H1 (cell line): ENCODE measurements at places on chromosomes 1 and 21. TPM values are rescaled to one million over a fixed set of nuclear protein-coding genes. Genes with fewer than 3 reads are reported as not detected.
A peak's percentile ranks its signal among the peaks of the same experiment; 100 is the strongest.

The USH2A gene
- total RNA-seq = 0.04 and 0.17 TPM in 2 replicates

The KIF2C gene
- total RNA-seq = 66.4 and 68.1 TPM in 2 replicates

DNA sequence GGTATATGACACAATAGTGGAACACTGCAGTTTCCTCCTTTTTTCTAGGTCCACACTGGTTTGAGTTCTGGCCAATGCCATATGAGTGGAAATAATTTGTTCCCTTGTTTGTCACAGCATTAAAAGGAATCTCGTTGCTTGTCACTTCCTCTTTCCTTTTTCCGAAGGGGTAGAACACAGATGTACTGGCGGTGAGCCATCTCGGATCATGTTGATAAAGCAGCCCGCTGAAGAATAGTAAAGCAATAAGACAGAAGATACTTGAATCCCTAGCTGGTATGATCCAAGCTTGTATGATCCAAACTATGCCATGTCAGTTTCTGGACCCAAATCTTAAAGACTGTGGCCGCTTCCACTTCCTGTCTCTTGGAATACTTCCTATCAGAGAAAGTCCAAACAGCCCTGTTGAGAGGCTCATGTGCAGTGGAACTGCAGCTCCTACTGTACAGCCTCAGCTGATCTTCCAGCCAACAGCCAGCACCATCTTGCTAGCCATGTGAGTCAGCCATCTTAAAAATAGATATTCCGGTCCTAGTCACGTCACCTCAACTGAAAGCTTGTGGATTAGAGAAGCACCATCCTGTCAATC, 40.3 kb downstream of the CFHR5 start:
- no peak for DNase-seq
- H3K27me3 ChIP-seq = no peaks in the 10 kb centered on the region
- H3K4me1 ChIP-seq = no peaks in the 10 kb centered on the region
- no peak overlapping the region for H3K4me3 ChIP-seq
- no peaks in the 10 kb centered on the region for H3K36me3 ChIP-seq

The KCNE2 gene
- 0.31 and 0.37 TPM in 2 replicates for total RNA-seq

GRCh38 chr1:205374210-205375078, 17.7 kb upstream of the KLHDC8A start:
- no peaks in the 10 kb centered on the region for H3K27me3 ChIP-seq
- peaks cover 22% of the 10 kb centered on the region for H3K4me1 ChIP-seq
- H3K27ac ChIP-seq = no peak overlapping the region
- no peaks in the 10 kb centered on the region for H3K36me3 ChIP-seq
- no peak overlapping the region for H3K4me3 ChIP-seq

The AK5 gene
- 5.2 and 7.1 TPM in 2 replicates for total RNA-seq

- no peaks in the 10 kb centered on the region for H3K36me3 ChIP-seq
- H3K27me3 ChIP-seq = no peaks in the 10 kb centered on the region
- H3K4me1 ChIP-seq = 0 out of 2 replicates have a peak, but pooled peaks cover 1% of the 10 kb centered on the region
- no peak overlapping the region for H3K27ac ChIP-seq
- DNase-seq = no peak
These were observed 22.2 kb downstream of the MKNK1 start for GRCh38 chr1:46581681-46582455.

- H3K27ac ChIP-seq = no peak overlapping the region
- DNase-seq = no peak
- no peak overlapping the region for H3K4me3 ChIP-seq
- peaks cover 19% of the 10 kb centered on the region for H3K4me1 ChIP-seq
These were observed 23.9 kb upstream of the RUNX3 start for GRCh38 chr1:24954022-24954421.

The LCE2A gene
- total RNA-seq = not detected in 2 replicates

The ADGRL2 gene
- 121 and 124 TPM in 2 replicates for total RNA-seq

DNA sequence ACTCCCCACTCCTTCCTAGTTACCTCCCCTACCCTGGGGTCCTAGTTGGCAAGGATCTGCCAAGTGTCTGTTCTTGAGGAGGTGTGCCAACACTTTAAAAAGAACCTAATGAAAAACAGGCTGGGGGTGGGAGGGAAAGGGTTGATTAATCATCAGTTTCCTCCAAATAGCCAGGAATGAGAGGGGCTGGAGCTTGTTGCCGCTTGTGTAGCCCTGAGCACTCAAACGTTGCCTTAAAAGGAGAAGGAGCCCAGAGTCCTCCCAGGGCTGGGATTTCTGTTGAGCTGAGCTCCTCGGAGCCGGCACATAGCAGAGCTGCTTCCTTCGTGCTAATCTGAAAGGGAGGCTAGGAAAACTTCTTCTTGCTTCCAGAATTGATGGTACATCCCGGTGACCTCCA, 15.9 kb downstream of the SHISA4 start:
- no peak overlapping the region for H3K4me3 ChIP-seq
- H3K36me3 ChIP-seq = no peaks in the 10 kb centered on the region
- no peaks in the 10 kb centered on the region for H3K4me1 ChIP-seq
- H3K27ac ChIP-seq = no peak overlapping the region
- H3K27me3 ChIP-seq = no peaks in the 10 kb centered on the region; the same call in 1 of the 2 replicates

GRCh38 chr21:20424943-20425342, 573.3 kb upstream of the NCAM2 start:
- no peak for DNase-seq
- no peaks in the 10 kb centered on the region for H3K27me3 ChIP-seq
- no peaks in the 10 kb centered on the region for H3K4me1 ChIP-seq
- no peaks in the 10 kb centered on the region for H3K36me3 ChIP-seq

The FAM131C gene
- 0.25 and 0.78 TPM in 2 replicates for total RNA-seq

The COX20 gene
- 28.8 and 33.6 TPM in 2 replicates for total RNA-seq

DNA sequence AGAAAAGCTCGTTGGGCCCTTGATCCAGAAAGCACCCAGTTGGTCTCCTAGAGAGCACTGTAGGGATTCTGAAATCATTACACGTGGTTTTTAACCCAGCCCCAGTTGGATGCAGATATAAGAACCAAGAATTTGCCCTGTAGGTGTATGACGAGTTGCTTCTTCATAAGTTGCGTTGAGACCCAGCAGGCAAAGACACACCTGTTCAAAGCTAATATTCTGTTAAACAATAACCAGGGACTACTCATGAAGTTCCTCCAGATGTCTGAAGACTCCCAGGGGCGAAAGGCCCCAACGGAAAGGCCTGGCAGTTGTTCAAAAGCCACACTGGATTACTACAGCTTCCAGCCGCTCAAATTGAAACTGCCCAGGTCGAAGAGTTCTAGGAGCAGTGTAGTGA, 88.6 kb upstream of the HNRNPU start:
- DNase-seq = peak; percentile 24
- H3K4me1 ChIP-seq = no peaks in the 10 kb centered on the region
- no peak overlapping the region for H3K4me3 ChIP-seq
- H3K27ac ChIP-seq = no peak overlapping the region

- no peak overlapping the region for H3K27ac ChIP-seq
- H3K27me3 ChIP-seq = no peaks in the 10 kb centered on the region
- H3K4me1 ChIP-seq = peaks cover 3% of the 10 kb centered on the region; the same call in 1 of the 2 replicates
- H3K36me3 ChIP-seq = no peaks in the 10 kb centered on the region
These were observed 251.1 kb upstream of the RGS18 start for GRCh38 chr1:191907121-191907520.

GRCh38 chr1:29576510-29576909, 340.2 kb downstream of the PTPRU start:
- peaks cover 7% of the 10 kb centered on the region; the same call in 1 of the 2 replicates for H3K4me1 ChIP-seq
- no peak overlapping the region for H3K27ac ChIP-seq
- no peaks in the 10 kb centered on the region for H3K27me3 ChIP-seq
- no peak overlapping the region for H3K4me3 ChIP-seq
- no peaks in the 10 kb centered on the region for H3K36me3 ChIP-seq
- no peak for DNase-seq

DNA sequence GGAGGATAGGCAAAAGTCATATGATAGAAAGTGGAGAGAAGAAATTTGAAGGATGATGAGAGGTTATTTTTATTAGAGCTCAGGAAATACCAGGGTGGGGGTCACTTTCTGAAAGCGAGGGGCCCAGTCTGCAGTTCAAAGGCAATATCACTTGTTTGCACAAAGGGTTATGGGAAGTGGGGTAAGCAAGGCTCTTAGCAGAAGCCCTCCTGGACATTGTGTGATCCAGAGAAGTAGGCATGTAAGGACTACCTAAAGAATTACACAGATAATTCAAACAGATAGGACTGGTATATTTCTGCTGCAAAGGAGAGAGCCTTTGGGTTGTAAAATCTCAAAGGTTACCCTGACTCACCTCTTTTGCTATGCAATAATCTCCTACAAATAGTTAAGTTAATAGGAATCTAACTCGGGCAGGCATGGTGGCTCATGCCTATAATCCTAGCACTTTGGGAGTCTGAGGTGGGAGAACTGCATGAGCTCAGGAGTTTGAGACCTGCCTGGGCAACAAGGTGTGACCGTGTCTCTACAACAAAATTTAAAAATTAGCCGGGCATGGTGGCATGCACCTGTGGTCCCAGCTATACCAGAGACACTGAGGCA, 25.2 kb upstream of the PRRC2C start:
- no peak overlapping the region for H3K4me3 ChIP-seq
- H3K4me1 ChIP-seq = no peaks in the 10 kb centered on the region
- DNase-seq = no peak
- no peak overlapping the region for H3K27ac ChIP-seq
- no peaks in the 10 kb centered on the region for H3K36me3 ChIP-seq

The ILDR2 gene
- total RNA-seq = 0.86 and 1.5 TPM in 2 replicates

GRCh38 chr1:59279645-59280044, 17.2 kb upstream of the FGGY start:
- H3K27me3 ChIP-seq = no peaks in the 10 kb centered on the region
- H3K27ac ChIP-seq = no peak overlapping the region
- H3K4me3 ChIP-seq = no peak overlapping the region

DNA sequence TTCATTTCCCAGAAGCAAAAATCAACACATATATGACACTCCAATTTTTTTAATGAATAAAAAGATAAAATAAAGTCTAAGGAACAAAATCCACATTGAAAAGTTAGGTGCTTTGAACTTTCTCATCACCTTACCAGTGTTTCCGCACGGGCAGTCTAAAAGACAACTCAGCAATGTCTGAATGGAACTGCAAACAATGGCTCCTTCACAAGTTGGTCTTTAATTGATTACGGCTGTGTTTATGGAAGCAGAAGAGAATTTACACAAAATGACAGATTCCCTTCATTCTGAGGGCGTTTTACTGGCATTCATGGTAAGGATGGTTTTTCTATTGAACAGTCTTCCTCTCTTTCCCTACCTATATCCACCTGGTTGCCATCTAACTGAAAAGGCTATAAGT, 65.0 kb upstream of the RNPC3 start:
- H3K4me1 ChIP-seq = peaks cover 3% of the 10 kb centered on the region
- no peak for DNase-seq
- H3K27ac ChIP-seq = no peak overlapping the region
- no peaks in the 10 kb centered on the region for H3K27me3 ChIP-seq
- H3K36me3 ChIP-seq = no peaks in the 10 kb centered on the region

DNA sequence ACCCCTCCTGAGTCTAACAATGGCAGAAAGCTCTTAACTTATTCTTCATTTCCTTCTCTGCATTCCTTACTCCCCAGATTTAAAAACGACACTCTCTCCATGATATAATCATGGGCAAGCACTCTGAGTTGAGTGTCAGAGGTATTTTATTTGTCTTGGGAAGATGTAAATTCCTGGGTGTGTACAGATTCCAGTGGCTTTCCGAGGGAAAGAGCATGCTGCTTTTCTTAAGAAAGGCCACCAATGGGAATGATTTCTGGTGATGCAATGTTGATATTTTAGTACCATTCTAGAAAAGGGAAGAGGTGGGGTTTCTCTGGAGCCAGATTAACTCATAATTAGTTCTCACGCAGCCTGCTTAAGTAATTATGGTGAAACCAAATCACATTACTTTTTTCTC, 47.8 kb upstream of the BTG3 start:
- no peaks in the 10 kb centered on the region for H3K36me3 ChIP-seq
- H3K4me3 ChIP-seq = no peak overlapping the region
- H3K4me1 ChIP-seq = no peaks in the 10 kb centered on the region
- DNase-seq = no peak
- no peak overlapping the region for H3K27ac ChIP-seq

GRCh38 chr1:147664206-147664605, 6.1 kb downstream of the ACP6 start:
- no peak overlapping the region for H3K27ac ChIP-seq
- no peaks in the 10 kb centered on the region for H3K4me1 ChIP-seq
- H3K36me3 ChIP-seq = no peaks in the 10 kb centered on the region
- no peak overlapping the region for H3K4me3 ChIP-seq
- no peak for DNase-seq

GRCh38 chr1:10626131-10626731, 151.5 kb downstream of the PEX14 start:
- H3K4me3 ChIP-seq = no peak overlapping the region
- no peaks in the 10 kb centered on the region for H3K27me3 ChIP-seq
- no peak overlapping the region for H3K27ac ChIP-seq
- DNase-seq = no peak

GRCh38 chr1:29469457-29469856, 233.1 kb downstream of the PTPRU start:
- H3K27ac ChIP-seq = no peak overlapping the region
- H3K4me1 ChIP-seq = no peaks in the 10 kb centered on the region
- no peak for DNase-seq
- H3K27me3 ChIP-seq = no peaks in the 10 kb centered on the region
- no peaks in the 10 kb centered on the region for H3K36me3 ChIP-seq

The PIK3C2B gene
- total RNA-seq = 36.7 and 36.9 TPM in 2 replicates

DNA sequence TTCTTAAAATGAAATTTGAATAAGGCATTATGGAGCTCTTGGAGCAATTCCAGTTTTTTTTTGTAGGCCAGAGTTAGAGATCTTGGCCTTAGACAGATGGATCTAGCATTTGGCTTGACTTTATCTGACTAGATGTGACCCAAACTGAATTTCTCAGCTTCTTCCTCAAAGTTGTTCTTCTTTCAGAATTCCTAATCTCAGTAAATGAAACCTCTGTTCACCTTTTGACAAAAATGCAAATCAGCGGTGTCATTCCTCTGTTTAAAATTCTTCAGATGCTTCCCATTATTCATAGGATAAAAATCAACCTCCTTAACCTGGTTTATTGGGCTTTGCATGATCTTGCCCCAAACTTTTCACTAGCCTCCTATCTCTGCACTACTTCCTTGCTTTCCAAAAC, 177.6 kb downstream of the RASAL2 start:
- H3K36me3 ChIP-seq = no peaks in the 10 kb centered on the region
- H3K27ac ChIP-seq = no peak overlapping the region
- H3K27me3 ChIP-seq = no peaks in the 10 kb centered on the region
- no peak overlapping the region for H3K4me3 ChIP-seq
- H3K4me1 ChIP-seq = peaks cover 21% of the 10 kb centered on the region

The CLDN14 gene
- not detected in 2 replicates for total RNA-seq

GRCh38 chr1:192756314-192756713, 52.5 kb upstream of the RGS2 start:
- no peaks in the 10 kb centered on the region for H3K27me3 ChIP-seq
- H3K27ac ChIP-seq = no peak overlapping the region
- no peak for DNase-seq
- no peak overlapping the region for H3K4me3 ChIP-seq
- no peaks in the 10 kb centered on the region for H3K36me3 ChIP-seq
- H3K4me1 ChIP-seq = no peaks in the 10 kb centered on the region

The OR2M3 gene
- total RNA-seq = not detected in 2 replicates

The ADAM15 gene
- 32.2 and 32.9 TPM in 2 replicates for total RNA-seq

The ZSWIM5 gene
- 2.4 and 2.5 TPM in 2 replicates for total RNA-seq

The SPATA21 gene
- total RNA-seq = not detected in 2 replicates

The VPS26C gene
- 68.1 and 71.6 TPM in 2 replicates for total RNA-seq

DNA sequence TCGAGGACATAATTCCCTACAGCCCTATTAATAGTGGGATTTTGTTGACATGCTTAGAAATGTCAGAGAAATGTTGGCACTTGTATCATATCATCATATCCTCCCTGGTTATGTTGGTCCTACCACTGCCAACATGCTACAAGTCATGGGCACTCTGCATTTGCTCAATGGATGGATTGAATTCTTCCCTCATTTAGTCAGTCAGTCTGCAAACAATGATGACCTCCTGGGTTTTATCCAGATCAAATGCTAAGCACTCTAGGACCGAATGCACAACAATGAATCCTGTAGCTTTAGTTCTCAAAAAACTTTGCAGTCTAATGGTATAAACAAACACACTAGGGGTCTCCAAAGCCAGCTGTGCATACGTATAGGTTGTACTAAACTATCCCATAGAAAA, 357.2 kb upstream of the DPYD start:
- no peaks in the 10 kb centered on the region for H3K36me3 ChIP-seq
- H3K4me3 ChIP-seq = no peak overlapping the region
- H3K4me1 ChIP-seq = no peaks in the 10 kb centered on the region

The ITLN1 gene
- total RNA-seq = not detected in 2 replicates

The ALPL gene
- total RNA-seq = 175 and 178 TPM in 2 replicates

The FCGR3B gene
- total RNA-seq = not detected in 2 replicates
